ENCODE measurements at places on chromosomes 3 and 15.

GRCh38 chr3:196650740-196651311 is 11.3 kb downstream of the NRROS start:
- no peak for DNase-seq

- DNase-seq = no peak
These were observed 612.9 kb upstream of the TBL1XR1 start for GRCh38 chr3:177810162-177810623.

- DNase-seq = no peak
These were observed 4.7 kb upstream of the CLASP2 start for GRCh38 chr3:33722626-33723370.

DNA sequence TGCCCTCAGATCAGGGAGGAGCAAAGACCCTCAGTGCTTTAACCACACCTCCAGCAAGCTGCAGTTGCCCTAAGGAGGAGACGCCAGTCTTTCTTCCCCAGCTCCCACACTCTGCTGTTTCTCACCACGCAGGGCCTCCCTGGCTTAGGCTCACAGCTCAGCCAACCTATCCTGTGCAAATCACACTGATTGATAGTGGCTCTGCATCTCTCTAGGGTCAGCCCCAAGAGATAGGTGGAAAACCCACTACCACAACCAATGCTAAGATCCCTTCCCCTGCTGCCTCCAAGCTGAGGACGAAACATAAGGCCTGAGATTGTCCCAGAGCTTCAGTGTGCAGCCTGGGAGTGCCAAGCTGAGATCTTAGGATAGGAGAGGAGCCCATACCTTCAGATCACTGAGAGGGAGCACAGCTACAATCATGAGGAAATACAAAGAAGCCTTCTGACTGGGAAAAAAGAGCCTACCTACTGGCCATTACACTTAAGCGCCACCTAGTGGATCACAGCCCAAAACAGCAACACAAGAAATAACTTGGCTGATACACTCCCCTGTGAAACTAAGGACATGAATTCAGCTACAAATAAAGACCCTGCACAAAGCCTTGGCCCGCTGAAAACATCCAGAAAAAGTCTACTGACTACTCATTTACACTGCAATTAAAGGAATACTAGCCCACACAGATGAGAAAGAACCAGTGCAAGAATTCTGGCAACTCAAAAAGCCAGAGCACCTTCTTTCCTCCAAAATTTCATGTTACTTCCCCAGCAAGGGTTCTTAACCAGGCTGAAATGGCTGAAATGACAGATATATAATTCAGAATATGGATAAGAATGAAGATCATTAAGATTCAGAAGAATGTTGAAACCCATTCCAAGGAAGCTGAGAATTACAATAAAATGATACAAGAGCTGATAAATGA is 271.5 kb upstream of the DCBLD2 start:
- DNase-seq = no peak

DNA sequence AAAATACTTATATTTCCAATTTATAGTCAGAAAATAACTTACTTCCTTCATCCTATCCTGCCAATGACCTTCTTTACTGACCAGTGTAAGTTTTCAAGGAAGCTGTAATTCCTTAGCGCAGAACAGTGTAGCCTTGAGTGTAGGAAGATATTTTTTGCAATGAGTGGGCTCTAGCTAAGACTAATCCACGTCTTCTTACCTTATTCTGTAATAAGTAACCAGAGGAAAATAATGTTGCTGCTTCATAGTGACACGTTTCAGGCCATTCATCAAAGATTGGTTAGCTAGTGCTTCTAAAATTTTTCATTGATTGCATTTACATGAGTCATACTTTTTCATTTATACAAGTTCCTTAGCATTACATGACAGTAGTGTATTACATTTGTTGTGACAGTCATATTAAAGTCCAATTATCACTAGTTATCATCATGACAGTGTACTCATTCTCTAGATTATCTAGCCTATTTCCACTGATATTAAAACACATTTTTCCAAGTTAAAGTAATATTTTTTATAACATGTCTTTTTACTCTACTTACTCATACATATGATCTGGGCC is 403.8 kb upstream of the EPHA3 start:
- no peak for DNase-seq

GRCh38 chr3:54447427-54447826 is 325.1 kb downstream of the CACNA2D3 start:
- DNase-seq = no peak

DNA sequence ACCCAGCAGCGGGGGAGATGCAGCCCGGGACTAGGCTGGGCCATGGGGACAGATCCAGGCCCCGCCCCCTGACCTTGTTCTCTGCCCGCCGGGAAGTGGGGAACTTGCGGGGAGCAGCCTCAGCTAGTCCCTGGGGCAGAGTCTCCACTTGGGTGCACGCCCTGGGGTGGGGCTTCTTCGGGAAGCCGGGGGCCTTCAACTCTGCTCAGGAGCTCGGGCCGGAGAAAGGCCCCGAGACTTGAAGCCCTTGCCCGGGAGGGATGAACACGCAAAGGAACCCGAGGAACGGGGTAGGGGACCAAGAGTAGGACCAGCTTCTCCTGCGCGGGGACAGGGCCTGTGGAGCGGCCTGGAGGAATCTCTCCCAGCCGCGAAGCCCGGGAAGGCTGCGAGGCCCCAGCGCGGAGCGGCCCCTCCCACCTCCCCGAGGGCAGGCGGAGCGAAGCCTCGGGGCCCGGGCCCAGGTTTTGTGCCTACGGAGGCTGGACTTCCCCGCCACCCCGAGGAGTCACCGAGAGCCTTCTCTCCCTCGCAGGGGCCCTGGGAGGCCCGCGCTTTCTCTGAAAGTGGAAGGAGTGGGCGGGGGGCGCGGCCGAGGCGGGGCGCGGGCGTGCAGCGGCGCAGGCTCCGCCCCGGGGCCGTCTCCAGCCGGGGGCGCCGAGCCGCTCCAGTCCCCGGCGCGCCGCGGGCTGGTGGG is at the start of gene ITPKA:
ITPKA (plus strand) TSS at position 670 of the 697 bp plus-strand sequence. CDS start 54 bp downstream, outside the sequence.
- peak; percentile 66 for DNase-seq

DNA sequence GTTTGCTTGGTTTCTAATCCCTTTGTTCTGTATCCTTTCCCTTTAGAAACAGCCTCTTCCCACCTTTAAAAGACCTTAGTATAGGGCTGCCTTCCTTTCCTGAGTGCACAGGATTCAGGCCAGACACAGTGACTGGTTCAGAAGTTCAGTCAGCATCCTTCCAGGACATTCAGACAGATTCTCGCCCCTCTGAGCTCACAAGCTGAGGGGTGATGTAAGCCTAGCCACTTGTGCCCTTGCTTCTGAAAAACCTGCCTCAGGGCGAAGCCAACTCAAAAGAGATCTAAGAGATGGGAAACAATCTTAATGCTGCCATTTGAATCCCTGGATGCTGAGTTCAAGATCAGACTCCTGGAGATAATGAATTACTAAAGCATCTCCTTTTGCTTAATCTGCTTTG is 6.7 kb upstream of the NSMCE3 start:
- DNase-seq = no peak

- no peak for DNase-seq
These were observed 64.4 kb downstream of the PPM1L start for GRCh38 chr3:160820430-160820829.

DNA sequence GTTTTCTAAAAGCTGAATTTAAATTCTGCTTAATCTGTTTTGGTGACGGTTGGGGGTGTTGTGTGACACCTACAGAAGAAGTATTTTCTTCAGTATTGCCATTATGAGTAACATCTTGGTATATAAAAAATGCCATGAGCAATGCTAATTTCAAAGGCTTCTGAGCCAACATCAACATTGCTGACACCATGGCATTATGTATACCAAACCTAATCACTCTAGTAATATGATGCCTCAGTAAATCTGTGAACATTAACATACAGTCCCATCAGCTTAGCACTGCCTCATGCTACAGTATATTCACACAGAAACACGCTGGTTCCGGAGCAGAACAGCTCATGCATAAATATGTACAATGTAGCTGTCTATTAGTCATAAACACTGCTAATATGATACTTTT is 75.8 kb downstream of the ZPLD1 start:
- no peak for DNase-seq

GRCh38 chr3:156725682-156726081 is 51.3 kb downstream of the TIPARP start:
- DNase-seq = no peak

- DNase-seq = no peak
These were observed 106.5 kb downstream of the ZNF609 start for GRCh38 chr15:64566629-64567427.

GRCh38 chr3:50687127-50687751 is 12.5 kb downstream of the DOCK3 start:
- DNase-seq = no peak

GRCh38 chr3:65492249-65492648 is 546.5 kb downstream of the MAGI1 start:
- DNase-seq = no peak

GRCh38 chr3:69748503-69748902 is 9.2 kb downstream of the MITF start:
- DNase-seq = no peak

- no peak for DNase-seq
These were observed at the start of gene UCN2 for GRCh38 chr3:48563382-48563918. Gene UCN2 (minus strand): TSS chr3:48563781. CDS start chr3:48563124, 657 bp downstream.

DNA sequence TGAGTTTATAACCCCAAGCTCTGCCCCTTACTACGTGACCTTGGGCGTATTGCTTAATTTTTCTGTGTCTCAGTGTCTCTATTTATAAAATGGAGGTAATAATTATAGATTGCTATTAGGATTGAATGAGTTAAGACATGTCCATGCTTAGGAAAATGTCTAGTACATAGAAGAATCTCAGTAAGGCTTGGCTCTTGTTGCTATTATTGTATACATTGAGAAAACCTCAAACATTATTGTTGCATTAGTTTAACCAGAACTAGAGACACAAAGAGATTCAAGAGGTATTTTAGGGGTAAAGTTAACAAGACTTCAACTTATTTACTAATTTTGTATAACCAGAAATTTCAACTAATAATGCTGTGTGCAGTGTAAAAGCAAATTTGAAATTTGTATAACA is 66.7 kb downstream of the MEF2A start:
- no peak for DNase-seq

DNA sequence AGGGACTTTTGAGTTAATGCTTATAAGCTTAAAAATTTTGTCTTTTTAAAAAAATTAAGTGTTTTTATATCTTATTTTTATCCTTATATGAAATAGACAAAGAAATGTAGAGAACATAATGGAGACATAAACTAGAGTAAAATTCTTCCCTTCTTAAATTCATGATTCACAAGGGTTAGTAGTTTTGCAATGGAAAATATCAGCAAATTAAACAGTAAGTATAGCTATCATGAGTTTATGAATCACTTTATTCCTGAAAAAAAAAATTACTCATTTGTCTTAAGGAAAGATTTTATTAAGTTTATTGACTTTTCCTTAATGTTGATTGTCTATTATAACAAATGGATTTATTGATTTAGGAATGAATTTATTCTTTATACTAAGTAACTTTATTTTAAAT is 4.3 kb downstream of the ATP6V1A start:
- DNase-seq = no peak

GRCh38 chr3:20406611-20407011 is 220.6 kb upstream of the SGO1 start:
- DNase-seq = no peak

DNA sequence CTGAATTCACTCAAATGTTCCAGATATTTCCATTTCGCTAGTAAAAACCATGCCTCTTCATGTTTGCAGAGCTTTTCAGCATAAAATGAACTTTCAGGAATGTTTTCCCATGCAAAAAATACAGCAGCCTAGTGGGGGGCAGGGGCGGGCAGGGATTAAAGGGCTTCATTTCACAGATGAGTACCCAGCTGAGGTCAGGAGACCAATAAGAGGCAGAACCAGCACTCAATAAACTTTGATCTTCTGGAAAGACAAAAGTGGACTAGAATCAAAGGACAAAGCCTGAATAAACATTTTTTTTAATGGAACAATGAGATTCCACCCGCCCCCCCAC is 8.0 kb downstream of the KLHL25 start:
- DNase-seq = no peak

DNA sequence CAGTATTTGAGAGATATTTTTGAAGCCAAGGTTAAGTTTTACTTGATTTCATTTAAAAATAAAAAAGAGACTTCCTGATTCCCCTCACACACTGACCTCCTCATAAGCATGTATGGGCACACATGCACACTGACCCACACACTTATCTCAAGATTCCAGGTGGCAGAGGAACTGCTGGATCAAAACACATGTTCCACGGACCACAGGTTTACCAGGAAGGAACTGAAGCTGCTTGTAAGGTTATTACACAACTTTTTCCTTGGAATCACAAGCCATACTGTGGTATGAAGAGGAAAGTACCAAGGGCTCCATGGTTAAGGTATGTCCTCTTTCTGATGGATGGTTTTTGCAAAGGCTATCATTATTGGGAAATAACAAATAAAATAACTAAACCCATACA is 7.5 kb downstream of the CLDN1 start:
- no peak for DNase-seq

DNA sequence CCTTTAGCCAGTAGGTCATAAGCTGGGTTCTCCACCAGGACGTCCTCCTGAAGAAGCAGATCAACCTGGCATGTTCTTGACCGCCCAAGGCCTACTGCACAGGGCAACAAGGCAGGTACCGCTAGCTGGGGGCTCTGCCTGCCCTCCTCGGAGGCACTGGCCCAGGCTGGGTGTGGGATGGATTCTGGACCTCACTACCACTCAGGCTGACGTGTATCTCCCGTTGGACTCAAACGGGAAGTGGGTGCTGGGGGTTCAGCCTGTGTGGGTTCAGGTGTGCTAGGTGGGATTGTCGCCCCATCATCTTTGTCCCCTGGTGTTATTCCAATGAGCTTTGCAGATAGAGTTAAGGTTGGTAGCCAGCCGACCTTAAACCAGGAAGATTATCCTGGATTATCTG is 95.0 kb upstream of the SNRPA1 start:
- no peak for DNase-seq

- DNase-seq = no peak
These were observed 153.4 kb downstream of the OTOL1 start for GRCh38 chr3:161649900-161650484.

DNA sequence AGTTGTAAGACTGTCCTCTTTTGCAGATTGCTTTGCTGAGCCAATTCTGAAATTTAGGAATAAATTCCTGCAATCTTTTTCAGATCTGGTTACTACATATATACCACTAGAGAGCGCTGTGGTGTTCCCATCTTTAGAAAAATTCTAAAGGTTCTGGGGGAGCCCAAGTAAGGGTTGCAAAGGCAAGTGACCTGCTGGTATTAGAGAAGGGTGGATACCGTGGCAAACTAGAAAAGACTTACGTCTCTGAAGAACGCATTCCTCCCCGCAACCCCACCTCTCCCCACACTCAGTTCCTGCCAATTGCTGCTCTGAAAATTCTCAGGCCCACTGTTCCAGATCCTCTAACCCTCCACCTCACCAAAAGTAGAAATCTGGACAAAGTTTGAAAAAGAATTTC is 48.5 kb downstream of the EFHB start:
- no peak for DNase-seq

DNA sequence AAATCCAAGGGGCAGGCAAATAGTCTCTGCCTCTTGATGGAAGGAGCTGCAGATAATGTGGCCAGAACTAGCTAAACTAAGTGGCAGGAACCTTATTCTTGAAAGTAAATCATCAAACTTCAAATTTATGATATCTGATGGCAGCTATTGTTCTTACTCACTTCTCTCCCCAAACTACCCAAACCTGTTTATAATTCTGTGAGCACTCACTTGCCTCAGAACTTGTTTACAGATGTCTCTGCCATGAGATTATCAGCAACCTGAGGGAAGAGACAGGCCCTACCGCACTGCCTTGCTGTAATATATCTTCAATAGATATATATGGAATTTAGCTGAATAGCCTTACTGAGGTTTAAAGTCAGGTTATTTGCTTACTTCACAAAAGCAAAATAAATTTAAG is 2.2 kb upstream of the B3GALNT1 start:
- DNase-seq = no peak

All from activated naive CD4-positive, alpha-beta T cell (primary cell).